COR-L47 (cell line): ENCODE measurements at places on chromosomes 1 and 21.

GRCh38 chr1:36089393-36090121, 865 bp downstream of the ADPRS start:
- DNase-seq, result no peak

DNA sequence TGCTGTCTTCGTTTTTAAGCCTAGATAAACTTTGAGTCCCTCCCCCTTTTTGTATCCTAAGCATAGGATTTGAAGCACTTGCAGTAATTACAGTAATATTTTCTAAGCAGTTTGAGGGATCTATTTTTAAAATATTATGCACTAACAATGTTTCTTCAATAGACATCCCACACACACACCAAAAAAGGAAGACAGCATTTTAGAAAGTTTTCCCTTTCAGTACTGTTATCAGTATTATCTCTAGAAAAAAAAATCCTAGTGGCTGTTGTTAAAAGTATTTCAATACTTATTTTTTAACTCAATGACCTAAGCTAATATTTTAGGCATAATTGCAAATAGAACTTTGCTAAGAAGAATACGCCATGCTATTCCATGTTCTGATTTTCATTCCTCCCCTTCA, 15.1 kb downstream of the MCOLN3 start:
- DNase-seq, result no peak

DNA sequence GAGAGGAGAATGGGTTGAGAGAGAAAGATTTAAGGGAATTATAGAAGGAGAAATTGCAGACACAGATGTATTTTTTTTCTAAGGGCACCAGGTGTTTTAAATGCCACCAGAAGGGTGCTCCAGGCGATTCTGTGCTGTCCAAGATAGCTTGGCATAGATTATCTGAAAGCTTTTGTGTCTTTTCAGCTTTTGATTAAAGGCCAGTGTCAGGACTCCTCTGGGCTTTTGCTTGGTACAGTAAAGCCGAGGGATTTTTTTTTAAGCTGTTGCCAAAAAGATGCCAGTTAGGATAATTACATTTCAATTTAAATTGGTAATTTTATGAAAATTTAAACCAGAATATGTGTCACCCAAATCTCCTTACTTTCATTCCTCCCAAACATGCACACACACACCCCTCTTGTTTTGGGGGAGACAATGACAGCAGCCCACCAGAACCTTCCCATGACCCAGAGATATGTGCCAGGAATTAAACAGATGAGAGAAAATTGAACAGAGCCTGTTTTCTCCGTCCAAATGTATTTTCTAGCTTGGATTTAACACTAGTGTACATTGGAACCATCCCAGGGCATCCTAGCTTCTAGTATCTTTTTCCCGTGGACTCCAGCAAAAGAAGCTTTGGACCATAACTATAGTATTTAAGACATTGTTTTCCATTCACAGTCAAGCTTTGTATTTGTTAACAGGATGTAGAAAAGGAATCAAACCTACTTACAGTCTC, 670.7 kb upstream of the CXADR start:
- DNase-seq, result no peak

GRCh38 chr1:199743227-199743626, 284.3 kb upstream of the NR5A2 start:
- DNase-seq, result no peak

GRCh38 chr1:185862235-185862634, 128.0 kb downstream of the HMCN1 start:
- no peak for DNase-seq

DNA sequence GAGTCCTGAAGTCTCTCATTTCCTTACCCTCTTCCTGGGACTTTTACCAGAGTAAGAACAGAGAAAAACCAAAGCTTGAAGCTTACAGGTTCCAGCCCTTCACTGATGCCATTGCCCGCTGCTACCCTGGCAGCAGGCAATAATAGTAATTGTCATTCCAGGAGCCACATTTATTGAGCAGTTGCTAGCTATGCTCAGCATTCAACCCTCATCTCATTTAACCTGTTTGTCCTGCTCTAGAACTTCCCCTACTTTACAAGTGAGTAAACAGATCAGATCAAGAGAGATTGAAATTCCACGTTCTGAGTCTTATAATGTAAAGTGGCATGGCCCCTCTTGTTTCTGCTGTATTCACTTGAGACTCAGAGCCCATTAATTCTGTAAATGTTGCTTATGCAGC, 80.4 kb downstream of the ATP1A1 start:
- DNase-seq, result no peak

GRCh38 chr1:222892137-222892769, 77.4 kb downstream of the DISP1 start:
- DNase-seq, result no peak

DNA sequence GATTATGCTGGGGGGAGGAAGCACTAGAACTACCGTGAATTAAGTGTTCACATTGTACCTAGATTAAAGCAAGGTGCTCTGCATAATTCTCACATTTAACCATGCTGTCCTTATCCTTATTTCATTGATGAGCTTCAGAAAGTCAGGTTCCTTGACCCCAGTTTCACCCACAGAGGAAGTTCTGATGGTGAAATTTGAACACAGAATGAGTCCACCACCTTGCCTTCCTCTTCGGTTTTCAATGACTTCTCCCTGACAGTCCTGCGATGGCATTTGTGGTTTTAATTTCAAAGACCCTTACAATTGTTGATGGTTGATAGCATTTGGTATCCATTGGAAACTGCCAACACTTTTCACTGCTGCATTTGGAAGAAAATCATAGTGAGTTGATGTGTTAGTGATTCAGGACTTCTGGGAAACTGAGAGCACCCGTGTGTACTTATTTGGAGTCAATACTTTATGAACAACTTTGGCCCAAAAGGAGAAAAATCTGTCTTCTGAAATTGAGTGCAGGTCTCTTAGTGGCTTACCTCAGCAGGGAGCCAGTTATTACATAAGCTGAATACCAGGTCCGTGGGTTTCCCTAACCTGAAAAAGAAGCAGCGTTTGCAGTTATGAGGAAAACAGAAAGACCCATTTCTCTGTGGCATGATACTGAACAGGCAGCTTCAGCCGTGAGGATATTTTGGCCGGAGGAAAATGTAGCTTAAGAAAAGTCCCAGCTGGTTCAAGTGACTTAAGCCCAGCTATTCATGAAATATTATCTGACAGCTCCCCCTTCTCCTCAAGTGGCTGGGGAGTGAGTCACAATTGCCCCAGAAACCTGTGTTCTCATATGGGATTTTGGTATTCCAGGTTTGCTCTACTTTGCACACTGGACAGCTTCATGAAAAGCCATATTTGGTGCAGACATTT, 47.5 kb downstream of the ROR1 start:
- DNase-seq, result no peak

DNA sequence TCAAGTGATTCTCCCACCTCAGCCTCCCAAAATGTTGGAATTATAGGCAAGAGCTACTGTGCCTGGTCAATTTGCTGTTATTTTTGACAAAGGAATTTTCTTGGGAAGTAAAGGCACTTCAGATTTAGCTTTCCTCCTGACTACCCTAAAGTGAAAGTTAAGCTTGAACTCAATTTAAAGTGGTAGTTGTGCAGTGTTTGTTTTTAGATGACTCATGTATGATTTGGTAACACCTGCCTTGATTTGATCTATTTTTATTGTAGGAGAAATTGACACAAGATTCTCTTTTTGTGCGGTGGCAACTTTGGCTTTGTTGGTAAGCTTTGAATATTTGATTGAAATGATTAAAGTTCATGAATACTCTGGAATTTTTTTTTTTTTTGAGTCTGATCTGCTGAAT, 5.0 kb downstream of the RABGGTB start:
- no peak for DNase-seq

DNA sequence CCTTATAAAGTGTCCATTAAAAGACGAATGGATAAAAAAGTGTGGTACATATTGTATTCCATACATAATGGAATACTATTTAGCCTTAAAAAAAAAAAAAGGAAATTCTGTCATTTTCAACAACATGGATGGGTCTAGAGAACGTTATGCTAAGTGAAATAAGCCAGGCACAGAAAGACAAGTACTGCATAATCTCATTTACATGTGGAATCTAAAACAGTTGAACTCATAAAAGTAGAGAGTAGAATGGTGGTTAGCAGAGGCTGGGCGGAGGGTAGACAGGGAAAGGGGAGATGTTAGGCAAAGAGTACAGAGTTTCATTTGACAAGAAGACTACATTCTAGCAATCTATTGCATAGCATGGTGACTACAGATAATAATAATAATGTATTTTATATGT, 2.6 kb downstream of the CTSS start:
- DNase-seq, result no peak

DNA sequence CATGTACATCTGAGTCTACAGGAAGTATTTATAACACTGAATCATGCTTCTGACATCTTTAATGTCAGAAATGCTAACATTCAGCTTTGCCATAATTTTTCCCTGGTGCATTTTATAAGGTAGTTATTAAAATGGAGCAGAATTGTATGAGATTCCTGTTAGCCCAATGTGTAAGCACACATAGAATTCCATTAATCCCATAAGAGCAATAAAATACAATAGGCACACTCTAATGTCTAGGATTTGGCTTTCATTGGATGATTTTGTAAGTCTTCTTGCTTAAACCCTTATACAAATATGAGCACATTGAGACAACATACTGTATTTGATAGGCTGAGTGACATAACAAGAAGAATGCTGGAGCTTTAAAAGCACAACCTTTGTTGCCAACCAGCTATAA, 256.4 kb downstream of the HMCN1 start:
- no peak for DNase-seq

DNA sequence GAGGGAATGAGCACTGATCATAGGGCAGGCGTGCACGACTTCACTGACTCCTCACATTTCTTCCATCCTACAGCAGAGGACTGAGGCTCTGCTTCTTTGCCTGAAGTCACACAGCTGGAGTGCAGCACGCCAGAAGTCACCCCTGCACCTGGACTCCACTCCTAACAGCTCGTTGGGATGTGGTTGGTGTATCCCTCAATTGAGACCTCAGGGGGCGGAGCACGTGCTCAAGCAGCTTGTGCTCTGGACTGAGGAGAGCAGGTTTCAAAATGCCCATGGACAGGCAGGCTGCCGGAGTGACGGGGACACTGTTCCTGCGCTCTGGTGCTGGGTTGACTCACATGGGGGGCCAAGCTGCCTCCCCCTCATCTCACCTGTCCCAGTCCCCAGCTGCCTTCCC, 13.9 kb downstream of the CHIT1 start:
- no peak for DNase-seq

DNA sequence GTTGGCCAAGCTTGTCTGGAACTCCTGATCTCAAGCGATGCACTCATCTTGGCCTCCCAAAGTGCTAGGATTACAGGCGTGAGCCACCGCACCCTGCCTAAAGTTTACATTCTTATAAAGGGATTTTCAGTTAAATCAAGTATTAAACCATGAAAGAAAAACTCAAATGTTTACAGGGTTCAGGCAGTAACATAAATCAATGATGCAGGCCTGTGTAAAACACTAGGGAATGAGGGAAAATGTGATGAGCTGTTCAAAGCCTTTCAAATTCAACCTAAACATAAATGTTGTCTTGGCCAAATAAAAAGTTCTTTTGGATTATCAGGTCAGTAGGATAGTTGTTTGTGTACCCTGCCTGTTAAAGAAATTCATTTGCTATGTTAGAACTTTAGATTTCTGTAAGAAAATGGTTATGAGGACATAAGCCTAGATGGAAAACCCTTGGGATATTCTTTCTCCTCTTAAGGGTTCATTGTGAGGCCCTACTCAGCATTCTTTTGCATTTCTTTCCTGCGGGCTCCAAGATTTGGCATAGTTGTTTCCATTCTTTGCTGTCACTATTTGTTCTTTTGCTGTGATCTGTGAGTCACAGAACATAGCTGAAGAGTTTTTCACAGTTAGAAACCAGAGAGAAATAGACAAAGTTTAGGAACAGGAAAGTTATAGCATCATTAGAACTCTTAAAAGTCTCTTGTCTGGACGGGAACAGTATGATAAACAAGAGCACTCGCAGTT, 8.9 kb upstream of the ZRANB2 start:
- no peak for DNase-seq

DNA sequence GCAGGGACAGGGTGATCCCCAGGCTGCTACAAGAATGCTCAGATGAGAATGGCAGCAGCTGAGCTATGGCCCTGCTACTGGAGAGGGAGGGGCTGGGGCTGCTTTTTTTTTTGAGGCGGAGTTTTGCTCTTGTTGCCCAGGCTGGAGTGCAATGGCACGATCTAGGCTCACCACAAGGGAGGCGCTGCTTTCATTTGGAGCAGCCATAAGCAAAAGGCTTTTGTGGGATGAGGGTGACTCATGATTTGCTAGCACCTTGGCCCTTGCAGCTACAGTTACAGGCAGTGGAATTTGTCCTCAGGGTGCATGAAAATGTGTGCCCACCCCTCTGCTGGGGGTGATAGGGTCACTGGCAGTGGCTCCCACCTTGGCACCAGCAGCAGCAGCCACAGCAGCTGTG, 32.4 kb upstream of the CYP4A22 start:
- DNase-seq, result no peak

GRCh38 chr1:228241259-228241658, 33.4 kb downstream of the OBSCN start:
- no peak for DNase-seq

GRCh38 chr1:175186433-175187160, 6.0 kb downstream of the KIAA0040 start:
- DNase-seq, result no peak

- no peak for DNase-seq
Observed at GRCh38 chr1:9730096-9730901, 78.8 kb downstream of the PIK3CD start.

- DNase-seq, result no peak
Observed at GRCh38 chr1:232542633-232543593, 87.0 kb downstream of the SIPA1L2 start.

- DNase-seq, result no peak
Observed at GRCh38 chr1:59481881-59482505, 185.1 kb downstream of the FGGY start.

DNA sequence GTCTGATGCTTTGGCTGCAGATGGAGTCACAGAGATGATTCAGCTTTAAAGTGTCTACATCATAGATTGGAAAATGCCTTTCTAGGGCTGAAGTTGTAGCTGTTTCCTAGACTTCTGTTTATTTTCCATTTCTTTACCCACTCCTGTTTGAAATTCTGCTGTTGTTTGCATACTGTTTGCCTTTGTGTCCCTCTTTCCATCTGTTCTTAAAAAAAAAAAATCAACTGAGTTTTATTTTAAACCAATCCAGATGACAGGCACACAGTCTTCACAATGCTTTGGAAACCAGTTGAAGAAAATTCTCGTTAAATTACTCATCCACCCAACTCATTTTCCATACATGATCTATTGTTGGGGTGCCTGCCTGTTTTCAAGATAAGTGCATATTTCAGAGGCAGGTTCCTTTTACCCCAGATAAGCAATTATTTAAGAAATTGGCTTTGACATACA, 245.9 kb downstream of the DISC1 start:
- DNase-seq, result no peak

GRCh38 chr1:93036672-93037071, 42.4 kb upstream of the MTF2 start:
- no peak for DNase-seq
